ENCODE measurements at places on chromosomes 6 and 20. TPM values are rescaled to one million over a fixed set of nuclear protein-coding genes. Genes with fewer than 3 reads are reported as not detected.

Gene LY6G6D
- total RNA-seq: not detected

Gene RNF39
- 0.13 TPM for total RNA-seq

Gene GMPR
- total RNA-seq: not detected

Gene EYS
- total RNA-seq: not detected

Gene ADA
- 2.7 TPM for total RNA-seq

Gene SYNDIG1
- not detected for total RNA-seq

All from HepG2 (cell line).